ENCODE measurements at places on chromosomes 5 and 9.

- no peak for DNase-seq
These were observed 21.1 kb downstream of the BASP1 start for GRCh38 chr5:17238521-17239041.

- DNase-seq: no peak
These were observed 68.1 kb downstream of the RNF38 start for GRCh38 chr9:36332006-36332405.

- no peak for DNase-seq
These were observed 1.2 kb downstream of the ZNF608 start for GRCh38 chr5:124745007-124745927.

- DNase-seq: no peak
These were observed 3.1 kb downstream of the RHOBTB3 start for GRCh38 chr5:95734187-95734586.

DNA sequence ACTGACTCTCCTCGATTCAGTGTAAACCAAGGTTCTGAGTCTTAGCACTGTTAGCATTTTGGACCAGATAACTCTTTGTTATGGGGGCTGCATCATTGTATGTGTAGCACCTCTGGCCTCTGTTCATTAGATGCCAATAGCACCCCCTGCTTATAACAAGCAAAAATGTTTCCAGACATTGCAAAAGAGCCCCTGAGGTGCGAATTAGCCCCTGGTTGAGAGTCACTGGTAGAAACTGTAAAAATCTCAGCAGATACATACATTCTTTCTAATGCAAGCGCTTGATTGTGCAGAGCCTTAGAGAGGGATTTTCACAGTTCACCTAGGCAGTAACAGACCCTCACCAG is 2.8 kb downstream of the ADRB2 start:
- DNase-seq: no peak

DNA sequence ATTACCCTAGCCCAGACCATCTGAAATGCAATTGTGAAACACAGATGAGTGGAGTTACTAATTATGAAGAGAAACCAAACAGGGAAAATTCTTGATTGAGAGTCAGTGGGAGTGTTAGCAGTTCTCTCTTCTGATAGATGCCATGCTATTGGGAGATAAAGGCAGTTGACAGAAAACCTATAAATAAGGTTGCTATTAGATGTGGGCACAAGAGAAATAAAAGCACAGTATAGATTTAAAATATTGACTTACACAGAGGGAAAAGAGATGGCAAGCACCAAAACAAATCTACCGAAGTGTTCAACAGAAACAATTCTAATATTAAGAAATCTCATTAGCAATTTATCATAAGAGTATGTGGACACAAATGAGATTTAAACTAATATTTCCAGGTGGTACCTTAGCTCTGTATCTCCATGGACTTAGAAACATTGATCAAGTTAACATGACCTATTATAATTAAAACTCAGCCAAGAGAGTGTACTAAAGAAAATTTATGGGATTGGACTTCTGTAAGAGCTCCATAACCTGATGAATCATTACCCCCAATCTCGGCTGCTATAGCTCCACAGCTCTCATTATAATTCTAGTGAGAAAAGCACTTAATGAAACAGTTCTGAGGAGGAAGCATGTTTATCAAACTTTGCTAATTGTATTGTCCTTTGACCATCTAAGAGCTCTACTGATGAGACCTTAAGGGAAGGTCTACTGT is 665.0 kb upstream of the RIOK2 start:
- DNase-seq: no peak

DNA sequence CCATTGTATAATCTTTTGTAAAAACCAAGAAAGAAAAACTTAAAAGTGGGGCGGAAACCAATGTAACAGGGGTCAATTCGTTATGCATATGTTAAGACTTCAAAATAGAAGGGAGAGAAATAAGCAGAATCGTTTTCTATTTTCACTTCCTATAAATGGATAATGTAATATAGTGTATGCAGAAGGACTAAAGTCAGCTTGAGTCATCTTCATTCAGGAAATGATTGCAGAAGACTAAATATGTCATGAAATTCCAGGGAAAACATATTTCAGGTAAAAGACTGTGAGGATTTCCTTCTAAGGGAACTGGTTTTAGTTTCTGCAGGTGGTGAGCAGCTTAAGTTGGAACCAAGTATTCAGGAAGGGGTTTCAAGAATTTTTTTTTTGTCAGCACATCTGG is 753.3 kb downstream of the IRX1 start:
- no peak for DNase-seq

GRCh38 chr9:124216474-124217176 is 41.1 kb upstream of the NEK6 start:
- DNase-seq: peak; percentile 47

DNA sequence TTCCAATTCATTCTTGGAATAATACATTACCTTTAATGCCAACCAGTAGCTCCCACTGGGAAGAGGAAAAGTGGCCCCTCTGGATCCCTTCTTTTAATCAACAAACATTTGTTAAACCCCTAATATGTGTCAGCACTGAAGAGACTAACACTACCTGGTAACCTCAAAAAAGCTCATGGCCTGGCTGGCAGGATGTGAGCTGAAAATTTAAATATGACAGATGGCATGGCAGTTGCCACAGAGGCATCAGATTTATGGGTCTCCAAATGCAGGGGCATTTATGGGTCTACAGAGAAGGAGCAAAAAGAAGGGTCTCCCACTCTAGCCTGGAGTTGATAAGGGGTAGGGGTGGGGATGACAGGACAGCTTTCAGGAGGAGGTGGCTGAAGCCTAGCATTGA is 12.5 kb downstream of the DNAH5 start:
- DNase-seq: no peak

DNA sequence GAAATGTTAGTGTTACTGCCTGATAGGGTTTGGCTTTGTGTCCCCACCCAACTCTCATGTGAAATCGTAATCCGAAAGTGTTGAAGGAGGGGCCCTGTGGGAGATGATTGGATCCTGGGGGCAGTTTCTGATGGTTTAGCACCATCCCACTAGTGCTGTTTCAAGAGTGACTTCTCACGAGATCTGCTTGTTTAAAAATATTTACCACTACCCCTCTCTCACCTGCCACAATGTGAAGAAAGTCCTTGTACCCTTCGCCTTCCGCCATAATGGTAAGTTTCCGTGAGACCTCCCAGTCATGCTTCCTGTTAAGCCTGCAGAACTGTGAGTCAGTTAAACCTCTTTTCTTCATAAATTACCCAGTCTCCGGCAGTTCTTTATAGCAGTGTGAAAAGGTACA is 2.6 kb upstream of the RFX3 start:
- peak; percentile 26 for DNase-seq

GRCh38 chr5:173629628-173630027 is 13.2 kb upstream of the BOD1 start:
- DNase-seq: no peak

- DNase-seq: no peak
These were observed 293.7 kb downstream of the SPOCK1 start for GRCh38 chr5:137205231-137206027.

All from stimulated activated CD8-positive, alpha-beta memory T cell treated with anti-CD3 and anti-CD28 coated beads, Interleukin-7, amount 100 ng/mL, for 48 hours (primary cell).